ENCODE measurements at places on chromosomes 4 and X.

DNA sequence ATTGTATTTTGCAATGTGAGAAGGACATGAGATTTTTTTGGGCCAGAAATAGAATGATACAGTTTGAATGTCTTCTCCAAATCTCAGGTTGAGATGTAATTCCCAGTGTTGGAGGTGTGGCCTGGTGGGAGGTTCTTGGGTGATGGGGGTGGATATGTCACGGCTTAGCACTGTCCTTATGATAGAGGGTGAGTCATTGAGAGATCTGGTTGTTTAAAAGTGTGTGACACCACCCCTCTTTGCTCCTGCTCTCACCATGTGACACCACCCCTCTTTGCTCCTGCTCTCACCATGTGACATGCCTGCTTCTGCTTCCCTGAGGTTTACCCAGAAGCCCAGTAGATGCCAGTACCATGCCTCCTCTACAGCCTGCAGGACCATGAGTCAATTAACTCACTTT, 1226.9 kb downstream of the PCDH7 start:
- no peak for DNase-seq

GRCh38 chr4:171812665-171813525, at the start of gene GALNTL6:
GALNTL6 (plus strand) TSS chr4:171813404.
- DNase-seq, result no peak

GRCh38 chrX:30935985-30936384, 46.9 kb upstream of the TAB3 start:
- DNase-seq, result no peak

DNA sequence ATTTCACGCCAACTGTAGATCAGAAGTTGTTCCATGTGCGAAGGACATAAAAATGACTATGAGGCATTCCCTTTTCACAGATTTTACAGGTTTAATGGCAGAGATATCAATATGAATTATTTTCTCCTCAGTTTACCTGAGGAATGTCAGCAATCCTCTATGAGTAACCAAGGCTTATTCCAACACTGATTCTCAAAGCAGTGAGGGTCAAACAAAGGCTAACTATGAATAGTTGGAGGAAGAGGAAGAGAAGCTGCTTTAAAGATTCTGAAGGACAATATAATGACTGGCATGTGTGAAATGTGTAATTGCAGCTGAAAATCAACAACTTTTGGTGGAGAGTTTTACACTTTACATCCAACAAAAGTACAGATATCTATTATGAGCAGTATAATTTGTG, 29.1 kb downstream of the NAF1 start:
- no peak for DNase-seq

- DNase-seq, result no peak
Observed at GRCh38 chr4:95742872-95743271, 97.0 kb upstream of the PDHA2 start.

GRCh38 chr4:121253961-121254360, 89.8 kb upstream of the TNIP3 start:
- DNase-seq, result no peak

DNA sequence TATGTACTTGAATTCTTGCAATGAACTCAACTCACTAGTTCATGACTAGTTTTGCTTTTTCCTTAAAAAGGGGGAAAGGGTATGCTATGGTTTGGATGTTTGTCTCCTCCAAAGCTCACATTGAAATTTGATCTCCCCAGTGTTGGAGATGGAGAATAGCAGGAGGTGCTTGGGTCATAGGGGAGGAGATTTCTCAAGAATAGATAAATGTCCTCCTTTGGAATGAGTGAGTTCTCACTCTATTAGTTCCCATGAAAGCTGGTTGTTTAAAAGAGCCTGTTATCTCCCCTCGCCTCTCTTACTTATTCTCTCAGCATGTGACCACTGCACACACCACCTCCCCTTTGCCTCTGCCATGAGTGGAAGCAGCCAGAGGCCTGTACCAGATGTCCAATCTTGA, 109.4 kb upstream of the INTU start:
- DNase-seq, result no peak

GRCh38 chr4:76969941-76970529, 20.5 kb downstream of the SEPTIN11 start:
- DNase-seq, result no peak

DNA sequence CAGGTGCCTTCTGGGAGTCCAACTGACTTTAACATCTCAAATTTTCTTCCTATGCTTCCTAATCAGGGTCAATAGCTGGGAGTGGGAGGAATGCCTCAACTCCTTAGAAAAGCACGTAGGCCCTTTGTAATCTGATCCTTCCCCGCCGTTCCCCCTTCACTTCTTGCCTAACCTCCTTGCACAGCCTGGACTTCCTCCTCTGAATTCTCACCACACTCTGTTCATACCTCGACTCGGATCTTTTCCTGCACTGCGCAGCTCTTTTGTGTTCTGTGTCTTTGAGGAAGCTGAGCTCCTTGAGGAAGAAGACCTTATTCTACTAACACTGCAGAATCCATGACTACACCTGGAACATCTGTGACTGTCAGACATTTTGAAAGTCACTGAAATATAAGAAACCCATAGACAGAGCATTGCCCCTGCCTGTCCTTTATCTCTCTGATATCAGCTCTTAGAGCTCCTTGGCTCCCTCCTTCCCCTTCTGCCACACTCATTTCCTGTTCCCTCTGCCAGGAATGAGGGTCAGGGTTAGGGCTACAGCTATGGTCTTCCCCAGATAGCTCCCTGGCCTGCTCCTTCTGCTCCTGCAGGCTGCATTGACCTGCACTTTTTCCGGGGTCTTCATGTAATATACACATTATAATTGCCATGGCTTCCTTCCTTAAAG, 140.2 kb upstream of the LDB2 start:
- no peak for DNase-seq

DNA sequence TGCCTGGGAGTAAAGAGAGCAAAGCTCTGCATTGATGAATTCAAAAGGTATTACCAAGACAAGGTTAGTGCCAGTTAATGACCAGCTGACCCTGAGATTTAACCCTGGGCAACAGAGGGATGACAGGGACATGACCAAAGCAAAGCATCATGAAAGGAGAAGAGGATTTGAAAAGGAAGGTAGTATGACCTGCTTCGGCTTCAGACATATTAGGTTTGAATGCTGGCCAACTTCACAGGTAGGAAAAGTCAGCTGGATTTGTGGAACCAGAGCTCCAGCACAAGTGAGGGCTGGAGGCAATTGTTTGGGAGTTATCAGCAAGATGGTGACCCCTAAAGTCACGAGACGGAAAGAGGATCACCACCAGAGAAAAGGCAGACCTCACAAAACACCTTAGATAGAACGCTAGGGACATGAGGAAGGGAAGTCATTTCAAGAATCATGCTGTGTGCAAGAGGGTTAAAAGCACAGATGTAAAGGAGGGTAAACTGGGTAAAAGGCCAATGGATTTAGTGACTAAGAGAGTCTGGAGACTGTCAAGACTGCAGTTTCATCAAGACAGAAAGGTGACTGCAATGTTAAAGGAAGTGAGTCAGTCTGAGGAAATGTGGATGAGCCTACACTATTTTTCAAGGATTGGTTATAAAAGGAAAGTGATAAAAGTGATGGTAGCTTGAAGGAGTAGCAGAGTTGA, 45.6 kb downstream of the SH3RF1 start:
- no peak for DNase-seq

DNA sequence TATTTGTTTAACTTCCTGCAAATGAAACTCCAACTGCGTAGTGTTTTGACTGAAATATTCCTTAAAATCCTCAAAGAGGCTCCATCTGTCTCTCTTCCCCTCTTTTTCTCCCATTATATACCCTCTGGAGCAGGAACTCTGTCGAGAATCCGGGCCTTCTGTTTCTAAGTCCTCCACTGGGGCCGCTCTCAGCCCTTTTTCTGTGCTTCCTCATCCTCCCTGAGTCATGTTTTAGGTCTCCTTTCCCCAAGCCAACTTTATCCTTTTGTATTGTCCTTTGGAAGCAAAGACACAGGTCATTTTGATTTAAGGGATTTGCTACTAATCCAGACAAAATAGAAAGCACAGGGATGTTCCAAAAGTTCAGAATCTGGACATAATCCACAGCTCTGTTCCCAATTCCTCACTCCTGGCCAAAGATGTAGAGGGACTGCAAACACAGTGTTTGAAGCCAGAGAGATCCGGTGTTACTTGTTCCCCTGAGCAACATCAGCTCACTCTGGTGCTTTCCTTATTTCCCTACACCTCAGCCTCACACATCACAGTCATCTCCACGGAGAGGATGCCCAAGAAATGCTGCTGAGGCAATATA, 131.0 kb upstream of the KLF3 start:
- no peak for DNase-seq

- DNase-seq, result no peak
Observed at GRCh38 chr4:1516261-1516660, 110.0 kb upstream of the NKX1-1 start.

DNA sequence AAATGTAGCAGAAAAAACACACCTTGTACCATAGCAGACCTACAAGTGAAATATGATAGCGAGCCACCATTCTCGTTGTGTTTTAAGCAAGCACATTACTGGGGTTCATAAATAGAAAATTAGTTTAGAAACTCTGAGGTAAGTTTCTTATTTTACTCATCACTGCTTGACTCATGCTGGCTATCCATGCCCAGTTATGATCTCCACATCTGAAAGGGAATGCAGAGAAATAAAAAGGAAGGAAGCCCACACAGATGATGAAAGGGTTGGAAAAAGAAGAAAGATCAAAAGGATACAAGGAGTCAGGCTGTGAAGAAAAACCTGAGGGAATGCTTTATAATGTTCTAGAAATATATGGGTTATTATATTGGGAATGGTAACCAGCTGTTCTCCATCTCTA, 54.5 kb downstream of the CAMK2D start:
- no peak for DNase-seq

- DNase-seq, result no peak
Observed at GRCh38 chr4:85938062-85938461, 421.8 kb downstream of the MAPK10 start.

DNA sequence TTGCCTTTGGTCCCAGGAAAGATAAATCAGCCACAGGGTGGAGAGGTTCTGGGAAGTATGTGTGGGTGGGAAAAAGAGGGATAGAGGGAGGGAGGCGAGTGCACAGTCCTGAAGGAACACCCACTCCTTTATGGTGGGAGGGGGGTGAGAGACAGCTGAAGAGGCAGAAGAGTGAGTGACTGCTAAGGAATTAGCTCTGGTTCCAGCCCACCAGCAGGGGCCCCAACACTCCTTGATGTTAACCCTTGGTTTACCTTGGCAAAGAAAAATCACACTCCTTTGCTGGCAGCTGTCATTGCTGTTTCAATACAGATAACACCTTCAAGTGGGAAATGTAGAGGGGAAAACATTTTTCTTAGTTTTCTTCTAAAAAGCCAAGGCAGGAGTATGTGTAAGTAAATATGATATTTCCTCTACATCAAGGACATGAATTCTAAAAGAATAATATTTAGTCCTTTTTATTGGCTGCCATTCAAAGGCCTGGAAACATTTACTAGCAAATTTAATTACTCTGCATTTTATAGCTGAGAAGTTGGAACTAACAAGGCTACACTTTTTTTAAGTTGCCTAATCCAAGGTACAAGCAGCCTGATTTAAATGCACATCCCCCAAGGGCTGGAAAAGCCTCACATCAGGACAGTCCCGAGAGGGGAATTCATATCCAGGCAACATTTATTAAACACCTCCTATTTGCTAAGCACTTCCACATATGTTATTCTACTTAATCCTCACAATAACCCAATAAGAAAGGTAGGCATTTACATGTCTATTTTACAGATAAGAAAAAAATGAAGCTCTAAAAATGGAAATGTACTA, 81.7 kb downstream of the HS6ST2 start:
- DNase-seq, result no peak

DNA sequence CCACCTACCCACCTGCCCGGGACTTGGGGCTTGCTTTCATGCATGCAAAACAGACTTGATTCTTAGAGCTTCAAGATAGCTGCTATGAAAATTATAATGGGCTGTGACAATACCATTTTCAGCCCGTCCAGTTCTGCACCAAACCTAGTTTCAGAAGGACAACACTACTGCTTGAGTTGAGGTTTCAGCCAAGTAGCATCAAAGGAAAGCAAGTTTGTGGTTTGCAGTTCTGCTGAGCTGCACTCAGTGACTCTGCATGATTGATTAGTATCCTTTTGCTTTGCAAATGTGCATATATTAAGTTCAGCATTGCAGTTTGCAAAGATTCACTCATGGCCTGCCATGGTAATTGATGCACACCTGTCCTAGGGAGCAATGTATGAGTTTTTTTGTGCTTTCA, 442.7 kb downstream of the RPA4 start:
- DNase-seq, result no peak

DNA sequence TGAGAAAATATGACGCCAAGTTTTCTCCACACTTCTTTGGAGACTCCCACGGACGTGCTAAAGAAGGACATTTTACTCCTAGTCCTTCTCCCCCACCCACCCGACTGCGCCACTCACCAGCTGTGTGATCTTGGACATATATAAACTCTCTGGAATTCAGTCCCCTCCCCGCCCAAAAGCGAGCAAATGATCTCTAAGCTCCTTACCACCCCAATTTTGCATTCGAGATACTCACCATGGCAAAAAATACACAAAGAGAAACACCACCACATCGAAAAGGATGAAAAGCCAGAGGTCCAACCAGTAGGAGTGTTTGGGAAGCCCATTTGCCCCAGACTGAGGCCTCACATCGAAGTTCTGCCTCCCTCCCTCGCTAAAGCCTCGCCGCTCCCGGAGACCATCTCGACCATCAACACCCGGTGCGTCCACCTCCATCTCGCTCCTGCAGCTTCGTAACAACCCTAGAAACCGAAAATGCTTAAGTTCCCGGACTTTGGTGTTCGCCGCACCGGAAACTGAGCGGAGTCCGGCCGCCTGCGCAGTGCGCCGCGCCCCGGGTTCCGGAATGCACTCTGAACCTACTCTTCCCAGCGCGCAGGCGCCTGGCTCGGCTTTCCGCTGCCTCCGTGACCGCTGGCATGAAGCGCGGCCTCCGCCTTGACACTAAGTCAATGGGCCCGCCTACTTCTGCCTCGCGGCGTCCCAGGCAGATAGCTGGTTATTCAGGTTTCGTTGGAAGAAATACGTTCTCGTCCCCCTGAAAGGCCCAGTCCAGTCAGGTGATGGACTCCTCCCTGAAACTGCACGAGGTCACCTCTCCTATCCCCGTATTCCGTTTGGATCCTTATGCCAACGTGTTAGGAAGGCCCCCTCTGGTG, 21.6 kb downstream of the FABP2 start:
- peak; percentile 89 for DNase-seq

DNA sequence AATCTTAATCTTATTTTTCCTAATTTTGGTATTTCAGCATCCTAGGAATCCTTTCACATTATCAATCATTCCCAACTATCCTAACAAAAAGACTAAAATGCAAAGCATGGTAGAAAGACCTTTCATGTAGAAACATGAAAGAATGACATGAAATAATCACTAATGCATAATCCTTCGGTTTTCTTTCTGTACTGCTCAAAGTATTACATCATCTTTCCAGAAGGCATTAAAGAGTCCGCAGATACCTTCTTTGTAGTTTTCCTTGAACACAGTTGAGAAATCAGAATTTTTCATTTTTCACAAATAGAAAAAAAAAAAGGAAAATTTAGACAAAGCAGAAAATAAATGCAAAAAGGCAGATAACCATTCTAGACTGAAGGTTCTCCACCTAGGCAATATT, 11.5 kb downstream of the RCHY1 start:
- DNase-seq, result no peak
